ENCODE measurements at places on chromosomes 6 and 20. TPM values are rescaled to one million over a fixed set of nuclear protein-coding genes. Genes with fewer than 3 reads are reported as not detected.
A peak's percentile ranks its signal among the peaks of the same experiment; 100 is the strongest.

DNA sequence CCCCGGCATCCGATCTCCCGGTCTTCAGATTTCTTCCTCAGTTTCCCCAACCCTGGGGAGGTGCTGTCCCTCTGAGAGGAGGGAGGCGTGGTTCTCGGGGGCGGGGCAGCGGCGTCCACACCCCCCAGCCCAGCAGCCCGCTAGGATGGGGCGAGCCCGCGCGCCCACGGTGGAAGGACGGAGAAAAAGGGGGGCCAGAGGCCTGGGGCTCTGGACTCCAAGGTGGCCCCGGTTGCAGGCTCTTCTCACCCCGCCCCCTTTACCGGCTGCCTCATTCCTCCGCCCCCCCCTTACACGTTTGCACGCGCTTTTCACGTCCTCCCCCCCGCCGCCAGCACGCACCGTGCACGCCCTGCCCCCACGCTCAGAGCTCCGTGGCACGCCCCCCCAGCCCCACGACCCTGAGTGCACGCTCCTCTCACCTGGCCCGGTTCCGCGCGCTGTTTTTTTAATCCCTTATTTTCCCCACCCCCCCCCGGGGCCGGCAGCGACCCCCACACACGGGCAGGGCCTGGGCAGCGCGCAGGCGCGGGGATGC is 402 bp downstream of the ZBTB12 start:
- DNase-seq: no peak

- DNase-seq: peak; percentile 62
Observed at GRCh38 chr20:34689486-34689885, 12.6 kb upstream of the PIGU start.

- DNase-seq: peak; percentile 67
Observed at GRCh38 chr6:111985202-111985731, 68.6 kb upstream of the CCN6 start.

DNA sequence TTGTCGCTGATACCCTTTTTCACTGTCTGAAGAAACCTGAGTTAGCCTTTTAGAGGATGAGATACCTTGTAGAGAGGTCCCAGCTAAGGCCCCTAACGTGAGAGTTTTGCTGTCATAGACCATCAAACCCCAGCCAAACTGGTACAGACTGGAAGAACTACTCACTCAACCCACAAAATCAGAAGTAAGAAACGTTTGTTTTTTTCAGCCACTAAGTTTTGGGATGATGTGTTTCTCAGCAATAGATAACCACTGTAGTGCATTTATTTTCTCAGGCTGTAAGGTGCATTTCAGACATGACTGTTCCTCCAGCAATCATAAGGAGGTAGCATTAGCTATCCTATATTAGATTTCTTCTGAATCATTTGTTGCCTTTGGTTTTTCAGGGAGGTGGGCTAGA is 407.3 kb upstream of the FLRT3 start:
- DNase-seq: no peak

RAET1E gene
- total RNA-seq: 0.28 TPM

DNA sequence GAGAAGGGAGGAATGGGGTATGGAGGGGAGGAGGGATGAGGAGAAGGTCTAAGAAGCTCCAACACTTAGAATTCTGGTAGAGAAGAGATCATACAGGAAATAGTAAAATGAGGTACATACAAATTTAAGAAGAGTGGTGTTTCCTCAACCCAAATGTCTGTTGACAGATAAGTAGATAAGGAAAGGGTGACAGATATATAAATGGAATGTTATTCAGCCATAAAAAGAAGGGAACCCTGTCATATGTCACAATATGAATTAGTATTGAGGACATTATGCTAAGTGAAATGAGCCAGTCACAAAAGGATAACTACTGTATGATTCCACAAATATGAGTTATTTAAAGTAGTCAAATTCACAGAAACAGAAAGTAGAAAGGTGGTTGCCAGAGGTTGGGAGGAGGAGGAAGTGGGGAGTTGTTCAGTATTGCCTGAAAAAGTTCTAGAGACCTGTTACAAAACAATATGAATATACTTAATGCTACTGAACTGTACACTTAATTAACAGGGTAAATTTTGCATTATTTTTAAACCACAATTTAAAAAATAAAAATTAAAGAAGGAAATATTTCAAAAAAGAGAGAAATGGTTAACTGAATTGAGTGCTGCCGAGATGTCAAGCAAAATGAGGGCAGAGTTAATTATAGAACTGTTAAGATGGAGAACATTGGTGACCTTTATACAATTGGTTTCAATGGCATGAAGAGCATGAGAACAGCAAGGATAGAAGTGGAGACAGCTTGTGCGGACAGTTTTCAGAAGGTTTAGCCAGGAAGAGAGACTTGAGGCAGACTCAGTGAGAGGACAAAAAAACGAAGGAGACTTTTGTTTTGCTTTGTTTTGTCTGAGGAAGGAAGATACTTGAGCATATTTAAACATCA is 47.6 kb upstream of the ADGRF4 start:
- DNase-seq: no peak

RRBP1 gene
- total RNA-seq: 241 TPM

Measured in SJSA1 (cell line).